ENCODE measurements at places on chromosomes 7 and 10.

DNA sequence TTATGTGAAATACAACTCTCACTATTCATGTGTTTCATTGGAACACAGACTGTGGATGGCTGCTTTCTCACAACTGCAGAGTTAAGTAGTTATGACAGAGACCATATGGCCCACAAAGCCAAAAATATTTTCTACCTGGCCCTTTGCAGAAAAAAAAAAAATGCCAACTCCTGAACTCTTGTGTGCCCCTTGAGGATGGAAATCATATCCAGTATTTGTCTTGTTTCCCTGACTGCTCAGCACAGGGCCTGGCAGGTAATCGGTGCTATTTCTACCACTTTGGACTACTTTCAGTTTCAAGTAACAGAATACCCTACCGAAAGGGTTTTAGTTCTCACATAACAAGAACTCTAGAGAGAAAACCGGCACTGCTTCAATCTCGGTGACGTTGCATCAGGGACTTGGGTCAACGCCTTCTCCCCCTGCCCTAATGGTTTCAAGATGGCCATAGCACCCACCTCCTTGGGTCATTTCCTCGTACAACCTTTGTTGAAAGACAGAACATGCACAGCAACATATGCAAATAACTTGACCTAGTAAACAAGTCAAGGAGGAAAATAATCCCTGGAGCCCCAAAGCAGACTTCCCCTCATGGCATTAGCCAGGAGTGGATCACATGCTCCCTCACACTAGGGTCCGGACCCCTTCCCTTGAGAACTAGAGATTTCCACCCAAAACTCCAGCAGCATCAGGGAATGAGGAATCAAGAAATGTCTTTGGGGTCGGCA is 11.8 kb upstream of the GPNMB start:
- no peak for DNase-seq

GRCh38 chr7:149719050-149719899 is 54.1 kb downstream of the ZNF467 start:
- no peak for DNase-seq

- no peak for DNase-seq
Measured at GRCh38 chr10:6198171-6198570, 4.6 kb upstream of the PFKFB3 start.

DNA sequence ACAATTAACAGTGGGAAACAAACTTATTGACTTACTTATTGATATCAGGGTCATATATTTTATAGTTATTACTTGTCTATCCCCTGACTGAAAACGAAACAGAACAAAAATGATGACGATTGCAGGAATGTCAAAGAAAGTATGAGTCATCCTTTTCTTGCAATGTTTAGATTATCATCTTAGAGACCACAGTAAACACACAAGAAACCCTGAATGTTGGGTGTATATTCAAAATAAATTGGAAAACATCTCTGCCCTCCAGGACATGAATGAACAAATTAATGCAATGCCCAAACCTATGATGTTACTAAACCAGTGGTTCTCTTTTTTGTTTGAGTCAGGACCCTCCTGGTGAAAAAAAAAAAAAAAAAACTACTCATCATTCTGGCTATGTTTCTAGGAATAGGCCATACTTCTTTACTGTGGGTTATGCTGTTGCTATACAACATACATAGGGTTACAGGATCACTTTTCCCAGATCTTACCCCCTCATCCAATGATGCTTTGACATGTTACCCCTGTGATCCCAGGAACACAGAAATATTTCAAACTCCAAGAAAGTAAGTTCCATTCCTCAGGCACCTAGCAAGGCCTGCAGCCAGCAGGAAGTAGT is 623.4 kb upstream of the IGFBP3 start:
- DNase-seq, result no peak

DNA sequence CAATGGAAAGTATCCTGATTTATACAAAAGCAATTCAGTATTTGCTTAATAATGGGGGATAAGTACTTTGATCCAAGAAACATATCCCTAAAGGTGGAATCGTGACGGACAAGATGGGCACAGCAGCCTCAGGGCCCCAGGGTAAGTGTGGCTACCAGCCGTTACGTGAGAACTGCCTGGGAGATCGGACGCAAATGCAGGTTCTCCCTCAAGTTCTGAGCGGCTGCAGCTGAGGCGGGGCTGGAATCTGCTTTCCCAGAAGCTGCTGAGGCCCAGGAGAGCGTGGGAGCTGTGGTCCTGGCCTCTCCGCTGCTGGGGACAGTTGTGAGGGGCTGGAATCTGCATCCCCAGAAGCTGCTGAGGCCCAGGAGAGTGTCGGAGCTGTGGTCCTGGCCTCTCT is 13.5 kb downstream of the FOXL3 start:
- DNase-seq, result no peak

- no peak for DNase-seq
Measured at GRCh38 chr10:10883737-10884136, 133.9 kb upstream of the CELF2 start.

DNA sequence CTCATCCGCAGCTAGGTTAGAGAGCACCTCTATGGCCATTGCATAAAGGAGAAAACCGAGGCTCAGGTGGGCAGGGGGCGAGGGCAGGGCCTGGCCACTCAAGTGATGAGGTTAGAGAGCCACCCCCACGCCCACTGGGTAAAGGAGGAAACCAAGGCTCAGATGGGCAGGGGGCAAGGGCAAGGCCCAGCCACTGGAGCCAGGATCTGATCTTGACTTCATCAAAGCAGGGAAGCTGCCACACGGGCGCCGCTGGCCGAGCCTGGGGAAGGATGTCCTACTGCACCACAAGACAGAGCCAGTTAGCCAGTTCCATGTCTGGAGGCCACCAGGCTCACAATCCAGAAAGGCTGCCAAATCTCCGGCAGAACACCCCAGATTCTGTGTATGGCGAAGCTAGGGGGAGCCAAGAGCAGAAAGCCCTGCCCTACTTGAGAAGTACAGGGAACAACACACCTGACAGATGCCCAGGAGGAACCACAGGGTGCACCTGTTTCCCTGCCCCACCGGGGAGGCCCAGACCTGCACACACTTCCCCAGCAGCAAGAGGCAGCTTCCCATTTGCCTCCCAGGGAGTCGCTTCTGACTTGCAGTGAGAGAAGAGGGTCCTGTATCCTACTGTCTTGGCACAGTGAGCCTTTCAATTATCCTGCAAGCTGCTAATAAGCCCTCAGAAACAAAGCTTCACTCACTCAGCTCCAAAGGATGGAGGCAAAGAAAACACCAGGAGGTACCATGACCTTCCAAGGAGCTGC is 101.9 kb downstream of the TNS3 start:
- DNase-seq, result no peak

- DNase-seq, result no peak
Measured at GRCh38 chr10:2150288-2150687, 413.0 kb upstream of the ADARB2 start.

GRCh38 chr7:98997846-98998245 is 119.5 kb downstream of the TRRAP start:
- DNase-seq, result no peak

DNA sequence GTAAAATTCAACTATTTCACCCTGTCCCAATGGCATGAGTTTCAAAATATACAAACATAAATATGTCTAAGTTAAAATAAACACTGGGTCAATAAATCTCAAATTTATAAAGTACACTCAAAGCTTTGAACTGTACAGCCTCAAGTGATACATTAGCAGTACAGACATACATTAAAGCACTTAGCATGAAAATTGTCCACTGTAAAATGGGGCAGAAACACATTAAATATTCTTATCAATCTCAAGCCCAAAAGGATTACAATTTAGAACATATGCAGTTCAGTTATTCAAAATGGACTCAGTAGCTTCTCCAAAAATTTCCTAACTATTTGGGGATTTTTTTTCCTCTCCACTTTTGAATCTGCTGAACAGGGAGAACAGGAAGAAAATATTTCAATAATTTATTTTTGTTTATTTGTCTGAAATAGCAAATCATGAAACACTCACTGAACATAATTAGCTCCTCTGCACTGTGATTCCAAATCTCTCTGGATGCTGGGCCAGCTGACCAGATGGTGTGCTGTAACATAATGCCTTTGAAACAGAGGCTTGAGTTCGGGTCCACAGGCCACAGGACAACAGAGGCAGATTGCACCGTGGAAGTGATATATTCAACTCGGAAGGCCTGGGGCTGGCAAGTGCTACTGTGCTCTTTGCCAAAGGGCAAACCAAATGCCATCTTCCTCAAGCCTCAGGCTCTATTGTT is 248.9 kb upstream of the LRRN3 start:
- DNase-seq, result no peak

- DNase-seq, result no peak
Measured at GRCh38 chr7:76165106-76165972, 36.4 kb upstream of the SRRM3 start.

DNA sequence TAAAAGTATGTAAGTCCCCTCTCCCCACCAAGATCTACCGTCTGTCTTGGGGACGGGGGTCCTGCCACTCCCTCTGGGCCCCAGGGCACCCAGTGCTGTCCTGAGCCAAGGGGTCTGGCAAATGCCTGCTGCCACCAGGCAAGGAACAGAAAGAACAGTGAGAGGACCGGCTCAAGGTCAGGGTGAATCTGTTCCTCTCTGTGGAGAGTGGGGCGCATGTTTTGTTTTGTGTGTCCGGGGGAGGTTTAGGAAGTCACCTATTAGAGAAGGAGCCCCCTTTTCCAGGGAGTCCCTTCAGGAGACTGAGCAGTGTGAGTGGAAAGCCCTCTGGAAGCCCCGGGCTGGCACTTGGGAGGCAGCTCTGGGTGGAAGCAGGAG is 158.5 kb upstream of the RHEB start:
- no peak for DNase-seq

DNA sequence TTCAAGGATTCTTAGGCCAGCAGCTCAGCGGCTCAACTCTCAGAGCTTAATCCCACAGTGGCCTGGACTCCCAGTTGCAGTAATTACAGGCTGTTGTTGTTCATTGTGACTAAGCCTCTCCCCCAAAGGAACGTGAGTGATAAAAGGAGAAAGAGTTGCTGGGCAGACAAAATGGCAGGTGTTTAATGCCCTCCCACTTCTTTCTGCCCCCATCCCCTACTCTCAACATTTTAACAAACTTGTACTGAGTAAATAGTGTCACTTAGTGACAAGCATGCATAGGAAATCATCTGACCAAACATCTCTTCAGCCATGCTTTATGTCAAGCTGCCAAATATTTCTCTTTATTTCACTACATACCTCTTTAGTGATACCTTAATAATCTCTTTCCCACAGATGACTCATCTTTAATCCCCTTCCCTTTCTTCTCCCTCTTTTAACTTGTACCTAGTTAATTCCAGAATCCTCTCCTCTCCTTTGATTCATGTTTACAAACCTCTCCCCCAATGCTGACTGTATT is 12.4 kb upstream of the MTERF1 start:
- no peak for DNase-seq

DNA sequence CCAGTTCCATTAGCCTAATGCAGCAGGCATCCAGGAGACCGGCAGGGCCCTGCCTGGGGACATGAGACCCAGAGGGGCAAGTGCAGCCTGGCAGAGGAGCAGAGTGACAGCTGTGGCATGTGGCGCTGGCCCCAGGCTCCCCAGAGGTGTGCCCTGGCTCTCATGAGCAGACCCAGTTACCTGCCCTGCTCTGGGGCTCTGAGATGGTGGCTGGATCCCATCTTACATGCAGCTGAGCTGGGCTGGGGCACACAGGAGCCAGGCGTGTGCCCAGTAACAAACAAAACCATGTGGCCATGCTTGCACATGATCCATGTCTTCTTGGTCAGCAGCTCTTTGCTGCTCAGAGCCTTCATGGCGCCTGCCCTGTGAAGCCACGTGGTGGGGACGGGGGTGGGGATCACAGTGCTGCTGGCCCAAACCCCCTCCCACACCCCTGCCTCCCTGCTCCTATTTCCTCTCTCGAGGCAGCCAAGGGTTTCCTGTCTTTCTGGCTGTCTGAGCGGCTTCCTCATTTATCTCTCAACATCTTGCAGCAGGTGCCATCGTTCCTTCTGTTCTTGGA is 40.3 kb upstream of the GTF2I start:
- no peak for DNase-seq

DNA sequence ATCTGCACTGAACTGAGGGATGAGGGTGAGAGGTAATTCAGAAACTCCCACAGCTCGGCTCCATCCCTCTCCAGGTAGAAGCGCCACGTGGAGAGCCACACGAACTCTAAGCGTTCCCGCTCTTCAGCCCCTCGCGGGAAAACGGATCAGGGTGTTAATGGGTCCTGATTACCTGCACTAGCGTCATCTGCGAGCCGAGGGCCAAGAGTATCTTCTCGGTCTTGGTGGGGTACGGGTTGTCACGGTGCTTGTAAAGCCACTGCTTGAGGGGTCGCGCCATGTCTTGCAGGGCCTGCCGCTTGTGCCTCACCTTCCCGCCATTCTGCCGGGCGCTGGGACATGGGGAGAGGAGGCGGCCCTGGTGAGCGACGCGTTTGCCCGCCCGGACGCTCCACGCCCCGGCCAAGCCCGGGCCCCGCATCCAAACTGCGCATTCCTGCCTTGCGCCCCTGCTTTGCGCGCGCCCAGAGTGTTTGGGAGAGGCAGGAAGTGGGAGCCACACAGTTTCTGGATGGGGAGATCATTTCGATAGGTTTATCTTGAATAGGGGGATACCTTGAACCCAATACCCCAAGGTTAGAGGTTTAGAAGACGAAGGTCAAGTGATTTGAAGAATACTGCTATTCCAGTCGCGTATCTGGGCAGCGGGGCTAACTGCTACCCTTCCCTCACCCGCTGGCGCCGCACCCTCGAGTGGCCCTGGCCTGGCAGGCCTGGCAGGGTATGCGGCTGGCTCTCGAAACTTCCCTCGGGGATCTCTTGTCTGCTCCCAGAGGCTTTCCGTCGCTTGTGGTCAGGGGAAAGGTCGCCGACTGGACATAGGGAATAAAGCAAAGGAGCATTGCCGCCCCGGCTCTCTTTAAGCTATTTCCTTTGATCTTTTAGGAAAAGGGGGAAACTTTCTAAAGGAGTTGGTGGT is 4.2 kb downstream of the MKX start:
- no peak for DNase-seq

DNA sequence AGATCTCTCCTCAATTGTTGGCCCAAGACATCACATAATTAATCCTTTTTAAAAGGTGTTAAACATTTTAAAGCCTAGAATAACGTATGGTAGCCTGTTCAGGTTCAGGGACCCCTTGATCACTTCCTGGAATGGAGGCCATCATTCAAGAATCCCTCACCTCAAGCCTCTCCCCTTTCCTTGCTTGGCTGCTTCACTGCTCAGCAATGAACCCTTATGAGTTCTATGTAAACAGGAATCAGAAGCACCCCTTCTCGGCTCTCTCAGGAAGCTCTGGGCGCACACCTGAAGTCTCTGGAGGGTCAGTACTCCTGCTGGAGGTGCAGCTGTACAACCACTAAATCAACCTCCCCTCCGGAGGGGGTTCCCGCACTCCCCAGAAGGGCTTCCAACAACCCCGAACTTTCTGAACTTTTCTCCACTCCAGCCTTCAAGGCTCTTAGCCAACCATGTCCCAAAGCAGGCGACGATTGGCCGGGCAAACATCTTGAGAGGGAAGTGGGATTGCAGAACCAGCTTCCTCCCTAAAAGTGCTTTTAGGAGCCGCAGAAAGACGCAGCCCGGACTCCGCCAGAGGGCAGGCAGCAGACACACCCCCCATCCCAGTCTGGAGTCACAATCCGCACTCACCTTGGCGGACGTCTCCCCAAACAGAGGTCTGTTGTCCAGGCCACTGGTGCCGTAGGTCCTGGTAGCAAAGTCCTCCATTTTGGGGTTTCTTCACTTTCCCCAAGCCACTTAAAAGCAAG is 562 bp downstream of the TMEM243 start:
- DNase-seq, result no peak

GRCh38 chr10:61993711-61994401 is 92.4 kb downstream of the ARID5B start:
- no peak for DNase-seq

GRCh38 chr10:93548376-93549071 is 17.9 kb upstream of the FFAR4 start:
- DNase-seq, result no peak
